ENCODE measurements at places on chromosomes 2 and 18. TPM values are rescaled to one million over a fixed set of nuclear protein-coding genes. Genes with fewer than 3 reads are reported as not detected.

Gene MYO1B
- 88.0 TPM for total RNA-seq

Gene ANKRD62
- total RNA-seq, result 0.15 TPM

DNA sequence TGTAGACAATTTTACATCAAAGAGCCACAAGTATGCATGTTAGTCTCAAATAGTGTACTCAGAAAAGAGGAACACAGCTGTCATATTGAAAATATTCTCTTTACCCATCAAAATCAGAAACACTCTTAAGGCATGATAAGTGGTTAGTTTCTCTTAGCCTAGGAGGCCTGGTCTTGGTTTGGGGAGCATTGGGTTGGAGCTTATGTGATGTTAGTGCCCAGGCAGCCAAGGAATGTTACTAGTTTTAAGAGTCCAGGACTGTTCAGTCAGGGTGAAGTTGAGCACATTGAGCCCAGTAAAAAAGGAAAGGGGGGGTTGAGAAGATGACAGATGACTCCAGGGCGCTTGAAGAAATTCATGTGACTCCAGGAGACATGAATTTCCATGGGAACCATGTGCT is 340.6 kb downstream of the HRH4 start:
- no peak for DNase-seq

Gene RAPH1
- total RNA-seq, result 11.2 TPM

DNA sequence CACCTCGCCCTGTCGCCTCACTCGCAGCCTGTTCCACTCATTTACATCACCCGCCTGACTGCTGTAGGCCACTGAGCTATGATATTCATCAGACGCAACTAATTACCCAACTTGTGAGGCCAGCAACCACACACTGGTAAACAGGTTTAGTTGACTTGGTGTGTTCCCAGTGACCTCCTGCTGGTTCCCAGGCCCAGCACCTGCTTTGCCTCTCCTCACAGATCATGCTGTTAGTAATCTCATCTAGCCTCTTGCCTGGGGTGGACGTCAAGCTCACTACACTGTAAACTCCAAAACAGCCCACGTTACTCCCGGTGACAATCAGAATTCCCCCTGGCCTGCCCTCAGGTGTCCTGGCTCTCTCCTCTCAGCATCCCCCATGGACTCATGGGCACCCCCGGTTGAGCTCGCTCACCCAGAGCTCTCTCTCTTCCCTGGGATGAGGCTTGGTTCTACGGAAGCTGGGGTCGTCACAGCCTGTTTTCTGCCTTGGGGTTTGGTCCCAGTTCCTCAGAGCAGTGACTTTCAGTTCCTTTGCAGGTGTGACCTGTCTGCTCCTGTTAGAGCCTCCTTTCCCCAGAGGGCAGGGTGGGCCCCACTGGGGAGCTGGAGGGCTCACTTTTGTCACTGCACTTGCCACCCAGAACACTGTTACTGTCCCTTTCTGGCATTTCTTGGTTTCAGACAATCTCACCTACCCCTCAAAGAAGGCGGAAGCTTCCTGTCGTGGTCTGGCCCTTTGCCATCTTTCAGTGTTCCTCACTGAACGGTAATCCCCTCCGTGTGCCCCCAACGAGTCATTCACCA is 40.3 kb downstream of the INPP5D start:
- DNase-seq, result no peak

- DNase-seq, result peak; percentile 62
Measured at GRCh38 chr2:219171231-219171651, 1.4 kb upstream of the SLC23A3 start.

Gene DYNC2LI1
- 37.6 TPM for total RNA-seq

GRCh38 chr2:59604123-59604522 is 949.3 kb downstream of the BCL11A start:
- DNase-seq, result no peak

DNA sequence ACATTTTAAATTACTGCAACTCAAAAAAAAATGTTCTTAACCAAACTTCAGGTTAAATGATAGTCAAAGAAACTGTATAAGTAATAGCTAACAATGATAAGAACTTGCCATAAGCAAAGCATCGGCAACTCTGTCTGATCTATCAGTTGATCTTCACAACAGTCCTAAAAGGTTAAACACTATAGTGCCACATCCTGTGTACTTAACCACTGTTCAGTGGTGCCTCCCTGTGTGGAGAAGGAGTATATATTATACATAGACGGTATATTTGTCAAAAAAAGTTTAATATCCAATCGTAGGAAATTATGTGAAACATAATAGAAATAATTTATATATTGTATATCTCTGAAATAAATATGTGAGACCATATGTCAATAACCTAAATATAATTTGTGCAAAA is 13.0 kb downstream of the DTNA start:
- DNase-seq, result no peak

DNA sequence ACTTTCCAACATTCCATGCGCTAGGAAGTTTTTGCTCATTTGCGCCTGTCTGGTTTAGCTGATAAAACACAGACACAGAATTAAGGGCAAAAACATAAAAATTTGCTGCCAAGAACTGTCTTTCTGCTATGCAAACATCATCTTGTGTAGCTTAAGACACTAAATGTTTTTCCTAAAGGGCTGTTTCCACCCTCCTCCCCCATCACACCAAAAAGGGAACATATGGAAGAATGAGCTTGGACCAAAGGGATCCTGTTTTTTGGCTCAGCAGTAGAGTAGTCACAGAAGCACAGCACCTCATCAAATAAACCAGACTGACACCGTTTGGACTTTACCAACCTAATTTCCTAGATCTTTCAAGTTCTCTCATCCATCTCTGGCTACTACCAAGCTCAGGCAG is 210.1 kb downstream of the ZNF521 start:
- no peak for DNase-seq

Gene C2orf78
- 0.06 TPM for total RNA-seq

- no peak for DNase-seq
Measured at GRCh38 chr18:77208964-77209363, 40.7 kb upstream of the GALR1 start.

DNA sequence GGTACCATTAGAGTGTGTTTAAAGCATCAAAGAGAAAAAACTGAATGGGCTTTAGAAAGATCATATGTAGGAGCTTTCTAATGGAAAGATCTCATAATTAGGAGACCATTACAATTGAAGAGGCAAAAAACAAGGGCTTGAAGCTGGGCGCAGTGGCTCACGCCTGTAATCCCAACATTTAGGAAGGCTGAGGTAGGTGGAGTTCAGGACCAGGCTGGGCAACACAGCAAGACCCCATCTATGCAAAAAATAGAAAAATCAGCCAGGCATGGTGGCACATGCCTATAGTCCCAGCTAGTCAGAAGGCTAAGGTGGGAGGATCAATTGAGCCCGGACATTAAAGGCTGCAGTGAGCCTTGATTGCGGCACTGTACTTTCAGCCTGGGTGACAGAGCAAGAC is 59.0 kb downstream of the PIAS2 start:
- DNase-seq, result no peak

DNA sequence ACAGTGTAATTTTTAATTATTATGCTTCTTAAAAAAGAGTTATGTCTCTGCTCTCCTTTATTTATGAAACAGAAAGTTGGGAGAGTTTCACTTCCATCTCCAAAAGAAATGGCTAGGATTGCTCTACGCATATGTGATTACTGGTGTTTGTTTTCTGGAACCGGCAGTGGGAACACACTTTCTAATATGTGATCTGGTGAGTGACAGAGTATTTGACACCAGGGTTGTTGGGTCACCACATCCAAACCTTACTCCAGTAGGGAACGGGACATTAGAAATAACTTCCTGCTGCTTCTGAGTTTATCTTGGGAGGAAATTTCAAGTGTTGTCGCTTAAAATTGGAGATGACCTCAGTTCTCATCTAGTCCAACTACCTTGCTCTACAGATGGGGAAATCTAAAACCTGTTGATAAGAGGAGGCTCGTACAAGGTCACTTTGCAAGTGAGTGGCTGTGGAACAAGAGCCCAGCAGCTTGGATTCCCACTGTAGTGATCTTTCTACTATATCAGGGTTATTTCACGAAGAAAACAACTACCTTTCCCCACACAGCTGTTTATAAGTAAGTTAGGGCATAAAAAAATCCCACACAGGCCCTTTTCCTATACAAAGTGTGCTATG is 108.5 kb downstream of the TTC32 start:
- no peak for DNase-seq

- DNase-seq, result no peak
Measured at GRCh38 chr2:217662984-217663602, 339.7 kb downstream of the TNS1 start.

Gene LYPD6
- total RNA-seq, result 4.1 TPM

GRCh38 chr2:163701399-163702195 is 34.2 kb downstream of the FIGN start:
- DNase-seq, result no peak

- DNase-seq, result no peak
Measured at GRCh38 chr2:240522406-240522805, 35.4 kb downstream of the ANKMY1 start.

Gene GPR155
- total RNA-seq, result 0.37 TPM

DNA sequence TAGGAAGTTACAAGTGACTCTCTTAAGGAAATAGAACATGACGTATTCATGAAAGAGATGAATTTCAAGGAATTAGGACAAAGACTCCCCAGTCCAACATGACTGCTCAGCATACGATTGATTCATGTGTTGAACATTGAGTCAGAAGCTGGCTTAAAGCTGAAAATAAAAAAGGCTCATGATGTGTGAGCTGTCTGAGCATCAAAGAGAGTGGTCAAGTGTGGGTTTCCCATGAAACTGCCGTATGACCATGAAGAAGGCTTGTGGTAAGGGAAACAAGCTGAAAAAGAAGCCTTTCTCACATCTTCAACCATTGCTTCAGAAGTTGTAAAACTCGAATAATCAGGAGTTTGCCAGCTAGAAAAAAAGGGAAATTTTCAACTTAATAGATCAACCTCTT is 201.9 kb upstream of the APCDD1 start:
- no peak for DNase-seq

DNA sequence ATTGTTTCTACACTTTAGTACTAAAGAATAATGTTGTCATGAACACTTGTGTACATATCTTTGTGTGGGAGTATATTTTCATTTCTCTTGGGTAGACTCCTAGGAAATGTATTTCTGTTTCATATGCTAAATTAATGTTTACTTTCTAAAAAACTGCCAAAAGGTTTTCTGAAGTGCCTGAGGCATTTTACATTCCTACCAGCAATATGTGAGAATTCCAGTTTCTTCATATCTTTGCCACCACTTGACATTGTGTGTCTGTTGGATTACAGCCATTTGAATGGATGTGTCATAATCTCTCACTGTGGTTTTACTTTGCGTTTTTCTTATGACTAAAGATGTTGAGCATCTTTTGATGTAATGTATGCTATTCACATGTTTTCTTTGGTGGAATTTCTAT is 428.2 kb upstream of the KCNH7 start:
- DNase-seq, result no peak

Gene CTLA4
- total RNA-seq, result not detected

Gene HTR2B
- total RNA-seq, result not detected

DNA sequence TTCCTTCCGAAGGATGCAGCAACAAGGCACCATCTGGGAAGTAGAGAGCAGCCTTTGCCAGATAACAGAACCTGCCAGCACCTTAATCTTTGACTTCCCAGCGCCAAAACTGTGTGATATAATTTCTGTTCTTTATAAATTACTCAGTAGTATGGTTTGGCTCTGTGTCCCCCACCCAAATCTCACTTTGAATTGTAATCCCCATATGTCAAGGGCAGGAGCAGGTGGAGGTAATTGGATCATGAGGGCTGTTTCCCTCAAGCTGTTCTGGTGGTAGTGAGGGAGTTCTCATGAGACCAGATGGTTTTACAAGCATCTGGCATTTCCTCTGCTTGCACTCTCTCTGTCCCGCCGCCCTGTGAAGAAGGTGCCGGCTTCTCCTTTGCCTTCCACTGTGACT is 899.9 kb downstream of the TRIB2 start:
- no peak for DNase-seq

Data from neural progenitor cell (in vitro differentiated cells).